ENCODE measurements at places on chromosomes 7 and 10.

- no peak for DNase-seq
Measured at GRCh38 chr10:59006511-59007306, 169.7 kb upstream of the PHYHIPL start.

DNA sequence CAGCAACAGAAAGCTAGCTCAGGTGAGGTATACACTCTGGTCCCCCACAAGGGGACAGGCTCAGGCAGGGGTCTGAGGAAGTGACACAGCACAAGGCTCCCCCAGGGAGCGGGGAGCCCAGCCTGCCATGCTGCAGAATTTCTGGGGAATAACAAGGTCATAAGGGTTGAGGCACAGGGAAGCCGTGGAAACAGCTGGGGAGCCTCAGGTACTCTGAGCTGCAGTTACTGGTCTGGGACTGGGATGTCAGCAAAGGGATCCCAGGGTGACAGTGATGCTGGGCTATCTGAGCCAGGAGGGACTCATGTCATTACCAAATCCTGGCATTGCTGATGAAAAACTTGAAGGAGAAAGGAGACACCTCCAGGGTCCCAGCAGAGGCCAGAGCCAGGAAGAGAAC, 64.4 kb upstream of the NANOS1 start:
- no peak for DNase-seq

DNA sequence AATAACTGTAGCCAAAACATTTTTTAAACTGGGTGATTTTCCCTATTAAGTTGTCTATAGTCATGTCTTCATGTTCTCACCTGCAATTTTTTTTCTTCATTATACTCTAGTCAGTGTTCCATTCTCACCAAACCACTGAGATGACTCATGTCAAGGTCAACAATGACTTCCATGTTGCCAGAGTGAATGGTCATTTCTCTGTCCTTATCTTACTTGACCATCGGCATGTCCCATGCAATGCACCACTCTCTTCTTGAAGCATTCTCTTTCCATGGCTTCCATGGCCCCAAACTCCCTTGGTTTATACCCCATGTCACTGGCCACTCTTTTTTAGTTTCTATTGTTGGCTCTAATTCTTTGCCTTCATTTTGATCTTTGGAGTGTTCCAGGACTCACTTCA, 173.9 kb downstream of the PPP1R17 start:
- no peak for DNase-seq

- no peak for DNase-seq
Measured at GRCh38 chr10:97760461-97761257, 11.1 kb downstream of the SFRP5 start.

DNA sequence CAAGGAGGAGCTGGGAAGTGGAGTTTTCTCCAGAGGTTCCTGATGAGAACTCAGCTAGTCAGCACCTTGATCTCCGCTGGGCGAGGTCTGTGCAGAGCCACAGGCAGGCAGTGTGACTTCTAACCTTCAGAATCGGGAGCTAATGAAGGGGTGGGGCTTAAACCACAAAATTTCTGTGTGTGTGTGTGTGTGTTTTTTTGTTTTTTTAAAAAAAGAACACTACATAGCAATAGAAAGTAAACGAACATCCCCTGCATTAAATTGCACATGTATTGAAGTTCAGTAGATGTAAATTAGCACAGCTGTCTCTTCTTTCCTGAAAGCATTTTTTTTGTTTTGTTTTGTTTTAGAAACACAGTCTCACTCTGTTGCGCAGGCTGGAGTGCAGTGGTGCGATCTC, 46.2 kb downstream of the RBM17 start:
- peak; percentile 62 for DNase-seq

GRCh38 chr10:37488792-37489657, 363.6 kb downstream of the ANKRD30A start:
- no peak for DNase-seq

- peak; percentile 21 for DNase-seq
Measured at GRCh38 chr7:132709971-132710567, 133.8 kb upstream of the PLXNA4 start.

DNA sequence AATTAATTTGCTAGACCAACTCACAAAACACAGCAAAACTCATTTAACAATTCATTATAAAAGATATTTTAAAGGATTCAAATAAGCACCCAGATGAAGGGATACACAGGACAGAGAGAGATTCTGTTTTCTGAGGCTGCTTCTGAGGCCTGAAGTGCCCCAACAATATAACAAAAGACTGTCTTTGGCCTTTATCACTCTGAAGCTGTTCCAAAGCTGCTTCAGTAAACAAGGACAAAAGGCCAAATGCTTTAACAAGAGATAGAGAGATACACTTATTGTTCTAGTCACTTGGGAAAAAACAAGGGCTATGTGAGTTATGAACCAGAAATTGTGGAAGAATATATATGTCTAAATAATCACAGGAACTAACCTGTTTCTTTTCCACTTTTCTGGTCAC, 223.7 kb downstream of the CXCL12 start:
- no peak for DNase-seq

DNA sequence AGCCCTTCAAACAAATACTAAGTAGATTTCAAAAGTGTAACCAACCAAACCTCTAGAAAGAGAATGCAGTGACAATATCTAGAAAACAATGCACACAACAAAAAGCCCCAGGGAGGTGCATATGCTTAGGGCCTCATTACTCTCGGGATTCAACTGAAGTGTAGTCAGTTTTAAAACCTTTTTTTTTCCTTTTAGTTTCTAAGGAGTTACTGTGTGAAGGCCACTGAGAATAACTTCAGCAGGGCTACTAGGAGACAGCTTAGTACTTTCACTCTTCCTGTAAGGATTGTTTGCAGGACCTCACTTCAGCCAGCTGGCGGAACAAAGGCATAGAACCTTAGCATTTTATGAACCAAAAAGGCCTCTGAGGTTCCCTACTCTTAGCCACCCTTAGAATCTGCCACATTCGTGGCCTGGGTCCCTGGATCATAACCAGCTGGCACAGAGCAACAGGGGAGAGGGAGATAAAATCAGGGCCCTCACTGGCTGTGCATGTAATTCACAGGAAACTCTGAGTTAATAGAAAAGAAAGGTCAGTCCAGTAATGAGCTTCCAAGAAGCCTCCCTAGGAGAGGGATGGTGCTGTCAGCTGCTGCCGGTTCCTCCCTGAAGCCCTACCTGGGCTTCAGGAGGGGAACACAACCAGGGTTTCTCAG, 3.6 kb downstream of the VOPP1 start:
- no peak for DNase-seq

Data from GM13977 (cell line).